T-helper 22 cell (primary cell): ENCODE measurements at places on chromosomes 4 and X.

- no peak for DNase-seq
Measured at GRCh38 chr4:55386073-55386472, 9.7 kb upstream of the TMEM165 start.

- peak; percentile 49 for DNase-seq
Measured at GRCh38 chr4:37685161-37685822, 884 bp downstream of the RELL1 start.

GRCh38 chrX:9151772-9152307 lies 117.9 kb upstream of the FAM9B start:
- no peak for DNase-seq

GRCh38 chrX:619451-619811 lies 11.2 kb upstream of the SHOX start:
- DNase-seq = no peak

DNA sequence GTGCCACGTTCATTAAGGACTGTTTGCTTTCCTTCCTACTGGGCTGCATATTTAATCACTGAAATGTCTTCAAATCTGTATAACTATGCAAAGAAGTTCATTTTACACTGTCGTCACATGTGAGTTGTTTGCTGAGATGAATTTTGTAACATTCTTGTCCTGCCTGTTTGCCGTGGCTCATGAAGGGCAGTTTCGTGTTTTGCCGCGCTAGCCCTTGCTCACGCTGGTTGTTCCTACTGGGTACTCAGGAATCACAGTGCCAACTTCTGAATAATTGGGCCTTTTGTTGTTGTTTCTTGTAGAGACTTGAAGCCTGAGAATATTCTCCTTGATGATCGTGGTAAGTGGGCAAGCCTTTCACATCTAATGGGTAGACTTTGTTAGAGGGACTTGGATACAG lies 52.2 kb downstream of the HTT-AS start:
- no peak for DNase-seq

GRCh38 chr4:137425281-137425680 lies 107.0 kb downstream of the PCDH18 start:
- no peak for DNase-seq

- DNase-seq = no peak
Measured at GRCh38 chrX:17042037-17042436, 95.6 kb downstream of the REPS2 start.

DNA sequence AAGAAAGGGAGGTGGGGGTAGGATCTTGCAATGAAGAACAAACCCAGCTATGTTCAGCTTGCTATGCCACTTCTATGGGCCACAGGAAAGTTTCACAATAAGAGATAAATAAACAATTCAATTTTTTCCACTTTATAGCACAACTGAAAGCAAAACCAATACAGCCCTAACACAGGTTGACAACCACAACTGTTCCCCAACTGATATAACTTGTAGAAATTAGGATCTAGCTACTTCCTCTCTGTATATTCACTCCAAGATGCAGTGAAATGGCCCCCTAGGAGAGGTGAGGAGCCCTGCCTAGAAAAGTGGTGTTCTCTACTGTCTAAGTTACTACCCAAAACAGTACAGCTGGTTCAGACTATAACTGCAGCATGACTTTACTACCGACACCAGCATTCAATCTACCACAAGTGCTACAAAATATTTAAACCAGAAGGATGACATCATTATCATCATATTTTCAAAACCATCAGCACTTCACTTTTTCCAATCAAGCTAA lies 77.0 kb downstream of the FBXW7 start:
- no peak for DNase-seq

DNA sequence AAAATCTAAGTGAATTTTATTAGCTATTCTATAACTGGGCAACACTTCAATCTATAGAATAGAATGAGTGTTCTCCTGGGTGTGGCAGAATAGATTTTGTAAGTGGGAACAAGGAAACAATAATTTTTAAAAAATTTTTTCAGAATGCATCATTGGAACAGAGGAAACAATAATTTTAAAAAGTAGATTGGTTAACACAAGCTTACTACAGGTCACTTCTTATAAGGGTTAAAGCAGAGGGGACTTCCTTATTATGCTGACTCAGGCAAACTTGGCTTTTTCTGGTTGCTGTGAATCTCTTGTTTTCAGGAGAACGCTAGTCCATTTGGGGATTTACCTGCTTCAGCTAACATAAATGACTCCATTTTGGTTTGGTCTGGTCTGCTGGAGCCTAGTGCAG lies 52.5 kb downstream of the HOPX start:
- DNase-seq = no peak

DNA sequence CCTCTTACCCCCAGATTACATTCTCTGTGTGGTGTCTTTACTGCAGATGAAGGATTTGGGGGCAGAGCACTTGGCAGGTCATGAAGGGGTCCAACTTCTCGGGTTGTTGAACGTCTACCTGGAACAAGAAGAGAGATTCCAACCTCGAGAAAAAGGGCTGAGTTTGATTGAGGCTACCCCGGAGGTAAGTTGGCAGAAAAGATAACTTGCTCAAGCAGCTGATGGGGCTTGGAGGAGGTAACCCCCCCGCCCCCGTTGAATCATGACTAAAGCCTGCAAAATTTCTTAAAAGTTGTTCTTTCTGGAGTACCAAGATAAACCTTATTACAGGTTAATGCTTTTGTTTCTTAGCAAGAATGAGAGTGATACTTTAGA lies 1.5 kb downstream of the CCNG2 start:
- peak; percentile 1 for DNase-seq

- DNase-seq = no peak
Measured at GRCh38 chr4:73727685-73728084, 12.7 kb upstream of the CXCL8 start.

GRCh38 chr4:103496800-103497199 lies 223.0 kb downstream of the TACR3 start:
- no peak for DNase-seq

GRCh38 chrX:68431836-68432235 lies 1.5 kb downstream of the OPHN1 start:
- no peak for DNase-seq

DNA sequence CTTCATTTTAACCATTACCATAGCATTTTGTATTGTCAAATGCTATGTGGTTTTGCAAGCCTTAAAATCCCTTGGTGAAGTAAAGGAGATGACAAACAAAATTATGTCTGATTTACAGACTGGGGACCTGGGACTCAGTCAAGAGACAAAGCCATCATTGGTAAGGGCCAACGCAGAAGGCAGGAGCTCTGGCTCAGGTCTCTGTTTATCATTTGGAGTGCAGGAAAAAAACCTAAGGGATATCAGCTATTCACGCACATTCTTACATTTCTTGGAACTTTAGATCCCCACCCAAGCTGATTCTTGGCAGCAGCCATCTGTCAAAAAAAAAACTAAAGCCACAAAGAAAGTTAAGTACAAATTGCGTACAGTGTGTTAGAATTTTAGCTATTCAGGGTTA lies 731.9 kb downstream of the STPG2 start:
- DNase-seq = no peak

- DNase-seq = no peak
Measured at GRCh38 chr4:39043058-39043860, 11.1 kb upstream of the TMEM156 start.

- no peak for DNase-seq
Measured at GRCh38 chrX:1589356-1590130, 1.9 kb upstream of the AKAP17A start.

- DNase-seq = no peak
Measured at GRCh38 chr4:145656156-145656555, 23.8 kb upstream of the C4orf51 start.

DNA sequence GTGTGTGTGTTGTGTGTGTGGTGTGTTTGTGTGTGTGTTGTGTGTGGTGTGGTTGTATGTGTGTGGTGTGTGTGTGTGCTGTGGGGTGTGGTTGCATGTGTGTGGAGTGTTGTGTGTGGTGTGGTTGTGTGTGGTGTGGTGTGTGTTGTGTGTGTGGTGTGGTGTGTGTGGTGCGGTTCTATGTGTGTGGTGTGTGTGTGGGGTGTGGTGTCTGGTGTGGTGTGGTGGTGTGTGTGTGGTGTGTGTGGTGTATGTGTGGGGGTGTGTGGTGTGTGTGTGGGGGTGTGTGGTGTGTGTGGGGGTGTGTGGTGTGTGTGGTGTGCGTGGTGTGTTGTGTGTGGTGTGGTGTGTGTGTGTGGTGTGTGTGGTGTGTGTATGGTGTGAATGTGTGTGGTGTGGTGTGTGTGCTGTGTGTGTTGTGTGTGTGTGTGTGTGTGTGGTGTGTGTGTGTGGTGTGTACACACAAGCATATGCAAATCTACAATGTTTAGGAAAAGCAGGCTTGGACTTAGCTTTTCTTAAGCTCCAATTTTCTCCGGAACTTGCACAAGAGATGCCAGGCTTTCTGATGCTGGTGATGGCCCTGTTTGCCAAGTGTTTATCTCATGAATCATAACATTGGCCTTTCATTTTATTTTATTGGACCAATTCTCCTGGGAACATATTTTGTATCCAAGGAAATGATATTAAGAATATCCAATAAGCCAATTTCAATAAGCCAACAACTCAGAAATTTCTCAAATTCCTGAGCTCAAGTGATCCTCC lies 148.7 kb downstream of the SPATA18 start:
- DNase-seq = no peak

- no peak for DNase-seq
Measured at GRCh38 chr4:74555231-74555630, 110.3 kb downstream of the AREG start.

DNA sequence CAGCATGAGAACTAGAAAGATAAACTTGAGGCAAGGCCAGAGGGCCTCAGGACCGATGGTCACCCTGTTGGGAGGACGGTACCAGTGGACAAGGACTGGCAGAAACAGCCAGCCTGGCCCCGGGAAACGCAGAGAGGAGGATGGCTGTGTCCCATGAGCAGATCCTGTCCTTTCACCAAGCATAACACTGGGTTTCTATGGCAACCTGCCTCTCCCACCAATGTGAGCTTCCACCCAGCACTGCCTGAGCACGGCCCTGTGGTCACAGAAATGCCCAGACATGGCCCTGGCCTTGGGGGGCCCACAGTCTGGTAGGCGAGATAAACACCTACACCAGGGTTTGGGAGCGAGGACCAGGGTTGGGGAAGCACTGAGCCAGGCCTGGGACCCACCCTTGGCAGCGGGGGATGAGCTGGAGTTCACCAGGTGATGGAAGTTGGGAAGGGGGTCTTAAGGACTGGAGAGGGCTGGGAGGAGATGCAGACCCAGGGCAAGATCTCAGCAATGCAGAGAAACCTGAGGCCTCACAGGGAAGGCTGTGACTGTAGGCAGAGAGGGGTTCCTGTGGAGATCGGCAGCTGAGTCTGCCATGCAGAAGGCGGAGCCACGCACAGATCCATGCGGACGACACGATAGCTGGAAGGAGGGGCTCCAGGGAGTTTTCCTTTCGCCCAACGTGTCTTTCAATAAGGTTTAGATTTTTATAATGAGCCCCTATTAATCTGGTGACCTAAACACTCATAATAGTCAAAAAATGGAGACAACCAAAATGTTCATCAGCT lies 32.7 kb upstream of the CRMP1 start:
- DNase-seq = no peak

DNA sequence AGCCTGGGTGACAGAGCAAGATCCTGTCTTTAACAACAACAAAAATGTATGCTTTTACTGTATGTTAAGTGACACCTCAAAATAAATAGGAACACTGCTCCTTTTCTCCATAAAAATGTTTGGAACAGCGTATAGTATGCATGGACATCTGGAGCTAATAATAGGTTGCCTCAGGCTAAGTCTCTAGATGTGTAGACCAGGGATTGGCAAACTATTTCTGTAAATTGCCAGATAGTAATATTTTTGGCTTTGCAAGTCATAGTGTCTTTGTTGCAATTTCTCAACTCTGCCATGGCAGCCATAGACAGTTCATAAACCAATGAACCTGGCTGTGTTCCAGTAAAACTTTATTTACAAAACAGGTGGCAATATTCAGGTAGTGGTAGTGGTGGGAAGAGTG lies 76.6 kb upstream of the CBLL2 start:
- DNase-seq = no peak

DNA sequence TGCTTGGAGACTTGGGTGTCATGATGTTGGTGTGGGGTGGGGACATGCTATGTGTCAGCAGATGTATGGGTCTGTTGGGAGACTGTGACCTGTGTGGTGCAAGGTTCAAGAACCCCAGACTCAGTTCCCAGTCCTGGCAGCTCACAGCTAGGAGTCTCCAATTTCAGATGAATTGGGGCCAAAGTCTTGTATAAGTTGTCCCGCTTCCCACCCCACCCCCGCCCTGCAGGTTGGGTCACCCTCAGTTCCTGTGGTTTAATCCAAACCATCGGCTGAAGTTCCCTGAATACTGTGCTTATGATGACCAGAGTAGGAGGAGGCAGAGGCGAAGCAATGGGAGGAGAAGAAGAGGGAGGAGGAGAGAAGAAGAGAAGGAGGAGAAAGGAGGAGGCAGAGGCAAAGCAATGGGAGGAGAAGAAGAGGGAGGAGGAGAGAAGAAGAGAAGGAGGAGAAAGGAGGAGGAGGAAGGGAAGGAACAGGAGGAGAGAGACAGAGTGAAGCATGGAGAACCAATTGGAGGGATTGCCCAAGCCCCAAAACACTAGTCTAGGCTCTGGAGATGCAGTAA lies 112.6 kb downstream of the EFNB1 start:
- no peak for DNase-seq

DNA sequence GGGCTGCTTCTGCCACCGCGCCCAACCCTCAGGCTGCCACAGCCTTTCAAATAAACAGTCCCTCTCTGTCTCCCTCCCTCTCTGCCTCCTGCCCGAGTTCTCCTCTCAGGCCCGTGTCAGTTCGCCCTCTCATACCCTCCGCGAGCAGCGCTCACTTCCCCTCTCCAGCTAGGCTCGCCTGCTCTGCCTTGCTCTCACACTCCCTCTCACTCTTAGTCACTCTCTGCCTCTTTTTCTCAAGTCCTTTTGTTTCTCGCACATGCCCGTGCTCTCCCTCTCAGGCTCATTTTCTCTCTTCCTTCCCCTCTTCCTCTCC lies 3.2 kb downstream of the EFNB1 start:
- DNase-seq = no peak

DNA sequence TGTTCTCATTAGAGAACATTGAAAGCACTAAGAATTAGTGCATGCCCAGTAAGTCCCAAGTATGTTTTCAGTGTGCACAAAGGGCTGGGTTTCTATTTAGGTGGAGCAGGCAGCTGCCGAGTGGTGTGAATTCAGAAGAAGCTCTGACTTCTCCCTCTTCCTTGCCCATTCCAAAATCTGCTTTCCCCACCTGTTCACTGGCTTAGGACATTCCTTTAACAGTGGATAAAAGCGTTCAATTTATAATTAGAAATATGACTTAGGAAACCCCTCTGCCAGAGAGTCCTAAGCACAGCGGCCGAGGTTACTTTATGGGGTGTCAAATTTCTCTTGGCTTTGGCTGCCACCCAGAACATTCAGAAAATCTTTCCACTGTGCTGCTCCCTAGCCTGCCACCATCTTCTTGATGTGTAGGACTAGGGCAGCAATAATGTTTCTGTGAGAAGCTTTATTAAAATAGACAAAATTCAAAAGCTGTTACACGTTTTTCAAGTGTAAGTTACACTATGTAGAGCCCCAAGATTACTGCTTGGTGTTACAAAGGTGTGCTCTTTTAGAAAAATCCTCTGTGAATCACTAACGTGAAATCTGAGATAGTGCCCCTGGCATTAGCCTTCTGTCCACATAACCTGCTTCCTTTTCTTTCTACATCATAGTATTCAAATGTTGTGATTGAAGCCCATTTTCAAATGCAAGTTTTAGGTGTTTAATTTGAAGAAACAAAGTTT lies 191.6 kb upstream of the ANKRD50 start:
- DNase-seq = no peak

- DNase-seq = no peak
Measured at GRCh38 chr4:18735740-18736268, 714.2 kb upstream of the LCORL start.
